ENCODE measurements at places on chromosomes 5 and 9.

- DNase-seq: no peak
Measured at GRCh38 chr5:89342106-89342876, 459.3 kb upstream of the MEF2C start.

DNA sequence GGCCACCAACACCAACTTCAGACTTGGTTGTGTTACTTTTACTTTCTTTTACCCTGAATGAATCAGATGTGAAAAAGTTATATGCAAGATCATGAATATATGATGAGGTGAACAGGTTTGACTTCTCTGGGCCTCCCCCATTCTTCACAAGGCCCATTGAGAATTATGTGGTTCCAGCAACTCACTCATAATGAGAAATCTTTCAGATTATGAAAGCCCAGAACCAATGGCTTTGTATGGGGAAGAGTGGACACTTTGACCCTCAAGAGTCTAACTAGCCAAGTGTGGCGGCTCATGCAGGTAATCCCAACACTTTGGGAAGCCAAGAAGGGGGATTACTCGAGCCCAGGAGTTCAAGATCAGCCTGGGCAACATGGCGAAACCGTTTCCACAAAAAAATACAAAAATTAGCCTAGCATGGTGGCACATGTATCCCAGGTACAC is 16.1 kb upstream of the LNPEP start:
- no peak for DNase-seq

DNA sequence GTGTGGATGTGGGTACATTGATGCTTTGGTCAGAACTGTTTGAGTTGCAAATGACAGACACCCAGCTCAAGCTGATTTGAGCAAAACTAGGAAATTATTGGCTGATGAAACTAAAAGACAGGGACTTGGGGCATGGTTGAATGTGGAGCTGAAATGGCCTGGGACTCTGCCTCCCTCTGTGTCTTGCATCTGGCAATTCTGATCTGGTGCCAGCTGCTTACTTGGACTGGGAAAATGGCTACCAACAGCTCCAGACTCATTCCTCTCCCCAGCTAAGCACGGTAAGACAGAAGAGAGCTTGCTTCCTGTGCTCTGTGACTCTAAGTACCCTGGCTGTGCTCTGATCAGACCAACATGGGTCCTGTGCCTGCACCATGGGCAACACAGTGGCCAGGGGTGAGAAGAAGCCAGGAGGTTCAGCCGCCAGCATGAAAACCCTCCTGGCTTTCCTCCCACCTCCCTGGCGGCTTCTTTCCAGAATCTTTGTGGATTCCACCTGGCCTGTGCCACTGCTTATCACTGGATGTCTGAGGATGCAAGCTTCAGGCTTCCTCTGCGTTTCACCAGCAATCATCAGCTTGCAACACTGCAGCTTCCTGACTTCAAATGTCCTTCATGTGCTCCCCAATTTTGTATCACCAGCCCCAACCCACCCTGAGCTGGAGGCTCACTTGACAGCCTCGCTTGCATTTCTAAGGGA is 44.1 kb downstream of the C5orf15 start:
- DNase-seq: no peak

GRCh38 chr5:119397518-119398380 is 41.9 kb downstream of the TNFAIP8 start:
- peak; percentile 34 for DNase-seq

DNA sequence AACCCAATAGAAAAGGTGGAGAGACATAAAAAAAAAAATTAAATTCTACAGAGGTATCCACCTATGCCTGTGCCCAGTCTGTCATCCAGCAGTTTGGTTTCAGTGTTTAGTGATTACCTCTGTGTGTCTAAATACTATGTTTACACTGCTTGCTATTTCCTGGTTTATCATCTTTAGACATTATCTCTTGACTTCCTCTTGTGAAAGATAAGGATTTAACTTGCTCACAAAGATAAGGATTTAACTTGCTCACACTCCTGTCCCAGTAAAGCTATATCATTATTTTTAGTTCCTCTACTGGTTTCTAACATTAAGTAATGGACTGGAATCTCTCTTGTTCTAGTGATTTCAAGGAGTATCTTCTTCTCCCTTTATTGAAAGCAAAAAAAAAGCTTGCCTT is 53.9 kb upstream of the ZFR start:
- DNase-seq: no peak

DNA sequence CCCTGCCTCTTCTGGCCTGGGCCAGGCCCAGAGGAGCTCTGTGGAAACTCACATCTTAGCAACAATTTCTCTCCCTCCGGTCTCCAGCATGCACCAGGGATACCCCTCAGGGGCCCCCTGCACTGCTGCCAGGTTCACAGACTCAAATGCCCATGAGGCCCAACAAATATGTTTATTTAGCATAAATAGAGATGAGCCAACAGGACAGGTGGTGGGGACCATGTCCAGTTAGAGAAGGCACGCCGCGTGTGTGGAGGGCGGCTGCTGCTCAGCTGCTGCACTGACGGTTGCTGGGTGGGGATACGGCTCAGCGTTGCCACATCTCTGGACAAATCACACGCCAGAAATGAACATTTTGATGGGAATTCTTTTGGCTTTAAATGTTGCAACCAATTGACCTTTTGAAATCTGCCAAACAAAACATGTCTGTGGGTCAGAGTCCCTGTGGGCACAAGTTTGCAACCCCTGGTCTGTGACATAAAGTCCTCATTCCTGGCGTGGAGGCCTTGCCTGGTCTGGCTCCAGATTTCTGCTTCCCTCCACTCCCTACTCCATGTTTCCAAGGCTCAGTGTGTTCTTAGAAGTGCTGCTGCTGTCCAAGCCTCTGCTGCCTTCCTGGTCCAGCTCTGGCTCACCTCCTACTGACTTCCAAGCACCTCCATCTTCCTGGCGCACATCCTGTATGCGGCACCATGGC is 88.9 kb downstream of the AMBP start:
- no peak for DNase-seq

GRCh38 chr5:138140268-138140667 is 1.0 kb upstream of the NME5 start:
- no peak for DNase-seq

DNA sequence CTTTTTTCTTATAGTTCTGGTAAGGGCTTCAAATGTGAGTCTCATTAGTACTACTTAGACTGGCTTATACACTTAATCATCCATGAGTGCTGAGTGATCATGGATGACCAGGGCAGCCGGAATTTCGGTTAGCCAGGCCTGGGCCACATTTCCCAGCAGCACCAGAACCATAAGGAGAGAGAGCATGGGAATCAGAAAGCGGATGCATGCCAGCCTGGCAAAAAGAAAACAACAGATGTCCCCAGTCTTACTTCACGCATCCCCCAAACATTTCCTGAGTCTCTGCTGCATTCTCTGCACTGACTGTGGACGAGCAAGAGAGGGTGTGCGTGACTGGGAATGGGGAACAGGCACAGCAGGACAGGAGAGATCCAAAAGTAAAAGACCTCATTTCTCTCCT is 371.1 kb upstream of the ZNF608 start:
- no peak for DNase-seq

- no peak for DNase-seq
Measured at GRCh38 chr5:175749591-175749990, 91.7 kb downstream of the HRH2 start.

DNA sequence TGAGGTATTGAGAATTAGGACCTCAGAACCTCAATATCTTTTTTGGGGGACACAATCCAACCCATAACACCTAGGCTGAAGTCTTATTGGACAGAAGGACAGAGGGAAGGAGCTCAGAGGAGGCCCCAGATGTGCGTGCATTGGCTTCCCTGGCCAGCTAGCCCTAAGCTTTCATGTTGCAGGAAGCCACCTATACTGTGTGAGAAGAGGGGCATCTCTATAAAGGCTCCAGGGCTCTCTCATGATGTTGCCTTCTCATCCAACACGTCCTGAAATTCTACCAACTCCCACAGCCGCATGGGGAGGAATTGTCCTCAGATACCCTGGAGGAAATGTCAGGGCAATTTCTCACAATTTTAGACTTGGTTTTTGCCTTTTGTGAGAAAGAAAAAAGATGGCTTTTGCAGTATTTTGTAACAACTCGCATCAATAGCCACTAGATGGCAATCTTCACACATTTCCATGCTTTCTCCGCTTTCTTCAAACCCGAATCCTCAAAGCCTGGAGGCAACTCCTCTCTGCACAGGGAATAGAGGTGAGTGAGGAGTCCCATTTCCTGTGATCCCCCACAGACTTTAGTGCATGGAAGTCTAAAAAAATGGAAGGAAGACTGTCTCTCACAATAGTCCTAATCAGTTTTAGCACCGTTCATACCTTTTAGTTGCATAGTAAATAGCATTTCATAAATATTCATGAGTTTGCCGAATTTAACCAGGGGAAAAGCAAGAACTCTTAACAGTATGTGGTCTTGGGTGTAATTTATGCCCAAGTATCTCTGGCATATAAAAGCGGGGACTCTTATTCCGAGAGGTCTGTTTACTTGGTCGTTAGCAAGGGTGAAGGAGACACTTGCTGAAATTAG is 7.4 kb upstream of the PPP3R2 start:
- DNase-seq: no peak

- no peak for DNase-seq
Measured at GRCh38 chr5:147140558-147140957, 94.3 kb upstream of the STK32A start.

DNA sequence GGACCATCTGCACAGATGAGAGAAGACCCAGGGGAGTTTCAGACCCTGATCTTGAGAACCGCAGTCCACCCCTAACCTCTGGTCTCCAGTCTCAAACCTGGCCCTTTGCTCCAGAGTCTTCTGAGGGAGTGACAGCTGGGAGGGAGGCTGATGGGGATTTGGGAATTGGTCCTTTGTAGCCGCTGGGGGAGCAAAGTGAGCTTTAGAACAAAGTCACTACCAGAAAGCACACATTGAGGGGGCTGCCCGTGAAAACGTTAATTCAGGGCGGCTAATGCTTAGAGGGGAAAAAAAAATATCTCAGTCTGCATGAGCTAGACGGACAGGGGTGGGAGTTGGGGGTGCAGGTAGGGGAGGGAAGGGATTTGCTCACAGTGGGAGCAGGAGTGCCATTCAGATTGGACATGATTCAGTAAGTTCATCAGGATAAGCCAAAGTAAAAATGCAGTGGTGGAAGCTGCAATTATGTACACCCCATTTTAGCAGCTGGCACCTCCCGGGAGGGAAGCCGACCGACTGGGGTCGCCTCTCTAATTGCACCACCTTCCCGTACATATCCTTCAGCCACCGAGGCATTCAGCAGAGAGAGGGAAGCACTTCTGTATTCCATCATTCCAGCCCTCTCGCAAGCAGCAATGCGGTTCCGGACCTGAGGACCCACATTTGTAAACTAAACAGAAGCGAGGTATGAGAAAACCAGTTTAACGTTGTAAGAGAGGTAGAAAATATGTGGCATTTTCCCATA is 123.4 kb upstream of the RETREG1 start:
- no peak for DNase-seq

DNA sequence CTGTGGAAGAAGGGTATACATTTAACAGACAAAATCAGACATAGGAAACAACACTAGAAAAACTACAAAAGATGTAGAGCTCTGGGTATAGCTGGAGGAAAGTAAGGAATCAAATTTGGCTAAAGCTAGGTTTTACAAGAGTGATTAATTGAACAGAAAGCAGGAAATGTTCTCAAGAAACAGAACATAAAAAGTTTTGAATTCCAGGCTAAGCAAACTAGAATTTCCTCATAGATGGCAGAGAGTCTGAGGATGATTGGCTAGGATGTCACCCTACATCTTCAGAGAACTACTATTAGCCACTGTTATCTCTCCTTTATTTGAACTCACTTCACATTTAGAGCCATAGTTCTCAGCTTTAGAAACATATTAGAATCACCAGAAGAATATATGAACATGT is 502.1 kb upstream of the PAPPA start:
- no peak for DNase-seq

- DNase-seq: no peak
Measured at GRCh38 chr5:142789206-142789605, 19.0 kb downstream of the ARHGAP26 start.

DNA sequence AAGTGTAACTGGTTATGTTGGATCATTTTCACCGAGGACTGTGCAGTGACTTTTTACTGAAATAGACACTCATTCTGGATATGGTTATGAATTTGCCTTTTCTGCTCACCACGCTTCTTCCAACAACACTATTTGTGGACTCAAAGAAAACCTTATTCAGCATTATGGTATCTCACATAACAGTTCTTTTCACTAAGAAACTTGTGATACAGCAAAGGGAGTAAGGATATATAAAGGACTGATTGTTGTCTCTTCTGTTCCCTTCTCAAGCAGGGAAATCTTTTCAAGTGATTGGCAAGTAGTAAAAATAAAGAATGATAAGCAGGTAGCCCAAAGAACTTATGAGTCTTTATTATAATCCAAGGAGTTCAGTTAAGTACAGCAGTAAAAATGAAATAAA is 131.5 kb upstream of the SV2C start:
- DNase-seq: no peak

GRCh38 chr5:168008555-168008954 is 282.9 kb upstream of the WWC1 start:
- no peak for DNase-seq

DNA sequence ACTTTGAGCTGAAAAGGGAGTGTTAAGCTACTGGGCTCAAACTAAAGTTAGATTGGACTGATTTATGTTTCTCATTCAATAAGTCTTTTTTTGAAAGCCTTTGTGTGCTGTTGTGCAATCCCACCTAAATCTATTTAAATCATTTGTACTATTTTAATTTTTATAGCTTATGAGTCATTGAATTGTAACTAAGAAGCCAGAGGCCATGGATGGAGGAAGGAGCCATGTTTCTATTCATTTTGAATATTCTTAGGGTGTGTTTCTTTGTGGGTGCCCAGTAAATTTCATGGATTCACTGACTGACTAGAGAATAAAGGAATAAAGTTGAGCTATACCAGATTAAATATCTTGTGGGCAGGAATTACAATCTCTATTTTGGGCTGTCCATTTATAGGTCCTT is 238.5 kb downstream of the KIF4B start:
- DNase-seq: no peak

DNA sequence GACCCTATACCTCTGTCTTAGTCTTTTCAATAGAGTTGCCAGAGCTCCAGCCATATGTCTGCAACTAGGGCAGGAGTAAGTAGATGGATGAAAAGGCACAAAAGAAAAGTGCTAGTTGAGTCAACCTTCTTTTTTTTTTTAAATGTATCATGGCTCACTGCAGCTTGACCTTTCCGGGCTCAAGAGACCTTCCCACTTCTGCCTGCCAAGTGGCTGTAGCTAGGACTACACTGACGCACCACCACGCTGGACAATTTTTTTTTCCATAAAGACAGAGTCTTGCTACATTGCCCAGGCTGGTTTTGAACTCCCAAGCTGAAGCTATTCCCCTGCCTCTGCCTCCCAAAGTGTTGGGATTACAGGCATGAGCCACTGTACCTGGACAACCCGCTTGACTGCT is 27.3 kb downstream of the FOXE1 start:
- DNase-seq: no peak

All from stimulated activated CD4-positive, alpha-beta T cell treated with anti-CD3 and anti-CD28 coated beads, Interleukin-2, amount 100 ng/mL, for 4 hours (primary cell).